ENCODE measurements at places on chromosomes 6 and 20. TPM values are rescaled to one million over a fixed set of nuclear protein-coding genes. Genes with fewer than 3 reads are reported as not detected.

CCM2L gene
- total RNA-seq: 4.8 TPM

GSTA3 gene
- total RNA-seq: not detected

SLC25A27 gene
- 49.0 TPM for total RNA-seq

TPBG gene
- total RNA-seq: 20.4 TPM

MACROD2 gene
- 58.1 TPM for total RNA-seq

OOEP gene
- not detected for total RNA-seq

LY6G6C gene
- total RNA-seq: not detected

RNF144B gene
- 3.3 TPM for total RNA-seq

TPD52L2 gene
- 33.1 TPM for total RNA-seq

OR2B6 gene
- not detected for total RNA-seq

LY6G6F gene
- total RNA-seq: 0.36 TPM

CPNE5 gene
- total RNA-seq: 6.9 TPM

C4B gene
- 8.6 TPM for total RNA-seq

OPRM1 gene
- total RNA-seq: 15.9 TPM

SOBP gene
- total RNA-seq: 30.9 TPM

CAGE1 gene
- total RNA-seq: 0.18 TPM

GNRH2 gene
- total RNA-seq: not detected

DNA sequence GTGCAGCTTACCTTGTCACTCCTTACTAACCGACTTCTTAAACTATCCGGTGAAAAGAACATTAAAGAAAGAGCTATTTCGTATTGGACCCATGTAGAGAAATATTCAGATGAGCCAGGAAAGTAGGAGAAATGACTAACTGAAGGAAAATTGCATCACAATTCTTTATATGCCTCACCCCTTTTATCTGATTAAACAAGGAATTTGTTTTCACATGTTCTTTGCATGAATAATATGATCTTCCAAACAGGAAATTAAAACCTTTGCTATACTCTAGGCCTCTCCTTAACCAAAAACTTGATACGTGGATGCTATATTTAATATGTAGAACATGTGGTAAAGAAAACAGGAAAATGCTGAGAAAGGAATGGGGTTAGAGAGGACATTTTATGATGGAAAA is 41.9 kb upstream of the LRRC1 start:
- DNase-seq: no peak

DNA sequence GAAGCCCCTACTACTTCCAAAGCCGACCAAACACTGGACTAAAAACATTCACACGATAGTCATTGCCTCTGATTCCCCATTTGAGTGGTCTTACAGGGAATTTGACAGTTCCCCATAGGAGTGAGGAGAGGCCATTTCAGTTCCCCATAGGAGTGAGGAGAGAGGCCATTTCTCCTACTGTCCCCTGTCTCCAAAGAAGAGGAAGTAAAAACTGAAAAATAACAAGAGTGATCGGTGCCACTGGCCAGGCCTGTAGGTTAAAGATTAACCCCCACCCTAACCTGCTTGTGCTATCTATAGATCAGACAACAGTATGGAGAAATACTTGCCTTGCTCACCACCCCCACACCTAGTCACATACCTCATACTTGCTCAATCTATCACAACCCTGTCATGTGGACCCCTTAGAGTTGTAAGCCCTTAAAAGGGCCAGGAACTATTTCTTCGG is 204.0 kb upstream of the MOCS1 start:
- no peak for DNase-seq

DNA sequence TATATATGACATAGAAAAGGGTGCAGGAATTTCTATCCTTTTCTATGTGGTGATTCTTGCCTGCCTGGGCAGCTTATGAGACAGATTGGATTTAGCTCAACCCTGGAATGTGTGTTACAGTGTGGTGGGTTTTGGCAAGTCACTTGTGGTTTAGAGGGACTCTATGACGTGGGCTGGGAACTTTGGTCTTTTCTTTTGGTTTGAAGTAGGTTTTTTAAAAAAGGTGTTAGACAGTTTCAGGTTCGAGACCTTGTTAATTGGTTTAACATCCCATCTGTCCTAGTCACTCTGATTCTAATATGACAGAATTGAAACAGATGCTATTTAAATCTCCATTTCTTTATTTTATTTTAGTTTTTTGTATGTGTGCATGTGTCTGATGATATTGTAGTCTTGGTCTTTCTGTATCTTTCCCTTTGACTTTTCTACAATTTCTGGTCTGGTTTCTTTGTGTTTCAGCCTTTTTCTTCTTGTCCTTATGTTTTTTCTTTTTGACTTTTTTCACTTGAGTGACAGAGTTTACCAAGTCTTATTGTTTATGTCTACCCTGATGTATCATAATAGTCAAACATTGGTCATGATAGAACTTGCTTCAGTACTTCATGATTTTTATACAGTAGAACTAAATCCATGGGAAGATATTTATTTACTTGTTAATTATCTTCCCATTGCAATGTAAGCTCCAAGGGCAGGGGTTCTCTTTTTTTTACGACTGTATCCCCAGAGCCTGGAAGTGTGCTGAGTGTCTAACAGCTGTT is 174.3 kb downstream of the CDKAL1 start:
- DNase-seq: no peak

- DNase-seq: no peak
Measured at GRCh38 chr6:136024711-136025110, 173.2 kb downstream of the PDE7B start.

GRCh38 chr6:119147101-119148053 is 68.9 kb upstream of the FAM184A start:
- no peak for DNase-seq

- no peak for DNase-seq
Measured at GRCh38 chr20:32807706-32808105, 12.0 kb upstream of the MAPRE1 start.

DNA sequence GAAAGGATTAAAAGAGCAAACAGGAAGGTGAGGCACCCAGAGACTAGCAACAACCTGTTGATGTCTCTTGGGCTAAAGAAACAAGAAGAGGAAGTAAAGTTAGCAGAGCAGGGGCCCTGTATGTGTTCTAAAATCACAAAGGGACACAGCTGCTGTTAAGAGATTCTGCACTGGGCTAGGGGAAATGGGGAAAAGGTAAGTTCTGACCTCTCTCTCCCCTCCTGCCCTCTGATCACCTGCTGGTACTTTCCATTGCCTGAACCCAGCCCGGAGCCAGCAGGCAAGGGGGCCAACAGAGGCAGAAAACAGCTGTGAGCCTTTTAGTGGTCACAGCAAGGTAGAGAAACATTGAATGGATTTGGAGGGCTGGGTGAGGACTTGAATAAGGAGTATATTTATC is 13.5 kb upstream of the CNR1 start:
- DNase-seq: no peak

DNA sequence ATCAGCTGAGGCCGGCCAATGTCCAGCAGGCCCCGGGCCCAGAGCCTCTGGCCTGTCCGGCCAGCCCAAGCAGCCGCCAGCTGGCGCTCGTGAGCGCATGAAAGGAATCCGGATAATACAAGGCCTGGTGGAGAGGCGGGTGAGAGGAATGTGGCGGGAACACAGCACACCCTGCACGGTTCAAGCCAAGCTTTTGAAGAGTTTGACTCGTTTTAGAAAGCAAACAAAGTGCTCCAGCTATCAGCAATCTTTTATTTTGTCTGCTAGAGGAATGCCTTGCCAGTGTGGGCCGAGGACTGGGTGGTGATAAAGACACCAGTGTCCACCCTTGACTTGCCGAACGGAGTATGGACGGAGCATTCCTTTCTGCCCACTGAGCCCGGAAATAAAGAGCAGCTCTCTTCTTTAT is 9.3 kb upstream of the NEDD9 start:
- no peak for DNase-seq

DNA sequence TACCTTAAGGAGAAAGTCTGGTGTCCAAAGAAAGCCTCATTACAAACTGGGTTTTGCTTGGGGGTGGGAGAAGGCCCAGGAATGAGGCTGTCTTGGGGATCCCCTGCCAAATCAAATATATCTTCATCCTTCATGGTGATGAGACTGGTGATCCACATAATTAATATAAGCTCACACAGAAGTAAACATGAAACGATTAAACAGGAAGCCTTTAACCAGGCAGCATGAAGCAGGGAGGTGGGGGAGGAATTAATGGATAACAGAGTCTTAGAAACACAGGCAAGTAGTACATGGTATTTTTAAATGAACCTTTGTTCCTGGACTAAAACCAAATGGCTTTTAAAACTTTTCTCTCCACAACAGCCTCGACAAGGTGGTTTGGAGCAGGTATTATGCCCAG is 437.5 kb downstream of the TFAP2A start:
- no peak for DNase-seq

GRCh38 chr20:9458138-9458796 is 56.1 kb upstream of the LAMP5 start:
- no peak for DNase-seq

DNA sequence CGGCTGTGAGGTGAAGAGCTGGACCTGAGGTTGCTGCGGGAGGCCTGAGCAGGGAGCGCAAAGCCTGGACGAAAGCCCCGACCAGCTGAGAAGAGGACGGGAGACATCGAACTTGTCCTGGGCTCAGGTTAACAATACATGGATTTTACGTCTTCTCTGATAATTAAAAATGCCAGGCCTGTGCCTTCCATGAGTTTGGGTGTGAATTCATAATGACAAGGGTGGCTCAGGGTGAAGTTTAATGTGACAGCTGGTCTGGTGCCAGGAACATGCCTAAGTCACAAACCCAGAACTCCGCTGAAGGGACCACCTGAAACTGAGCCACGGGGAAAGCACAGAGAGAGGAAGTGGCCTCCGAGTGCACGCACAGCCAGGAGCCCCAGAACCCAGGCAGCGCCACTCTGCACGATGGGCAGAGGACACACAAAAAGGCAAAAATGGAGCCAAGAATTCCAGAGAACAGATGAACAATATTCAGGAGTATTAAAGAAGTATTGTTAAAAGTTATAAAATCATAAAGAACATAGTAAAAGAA is 150.1 kb upstream of the RPS6KA2 start:
- no peak for DNase-seq

DNA sequence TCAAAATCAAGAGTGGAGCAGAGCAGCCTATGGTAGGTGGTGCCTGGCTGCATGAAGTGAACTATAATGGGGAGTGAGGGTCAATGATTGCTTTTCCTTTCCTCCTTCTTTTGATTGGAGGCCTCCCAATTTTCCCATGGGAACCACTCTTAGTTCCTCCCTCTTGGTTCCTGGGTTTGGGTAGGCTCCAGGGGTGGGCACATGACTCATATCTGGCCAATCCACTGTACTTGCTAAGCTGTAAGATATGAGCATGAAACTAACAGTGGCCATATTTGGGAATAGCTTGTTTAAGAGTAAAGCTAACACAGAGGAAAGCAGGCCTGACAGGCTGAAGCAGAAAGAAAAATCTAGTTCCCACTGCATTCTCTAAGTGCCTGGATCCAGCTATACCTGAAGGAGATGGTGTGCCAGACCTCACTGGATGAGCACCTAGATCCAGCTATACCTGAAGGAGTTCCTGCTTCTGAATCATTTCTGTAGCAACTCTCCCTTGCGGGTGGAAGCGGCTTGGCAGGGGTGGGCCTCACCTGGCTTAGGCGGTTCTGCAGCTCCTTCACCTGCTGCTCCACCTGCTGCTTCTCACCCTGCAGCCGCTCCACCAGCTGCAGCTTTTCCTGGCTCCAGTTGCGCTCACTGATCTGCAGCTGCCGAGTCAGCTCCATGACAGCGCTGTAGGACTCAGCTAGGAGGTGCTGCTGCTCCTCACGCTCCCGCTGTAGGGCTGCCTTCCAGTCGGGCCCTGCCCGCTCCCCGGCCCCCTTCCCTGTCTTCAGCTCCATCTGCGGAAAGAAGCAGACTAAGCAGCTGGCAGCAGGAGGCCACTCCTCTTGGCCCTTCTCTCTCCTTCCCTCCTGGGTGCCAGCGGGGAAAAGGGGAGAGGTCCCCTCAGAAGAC is 29.0 kb upstream of the DSN1 start:
- no peak for DNase-seq

DNA sequence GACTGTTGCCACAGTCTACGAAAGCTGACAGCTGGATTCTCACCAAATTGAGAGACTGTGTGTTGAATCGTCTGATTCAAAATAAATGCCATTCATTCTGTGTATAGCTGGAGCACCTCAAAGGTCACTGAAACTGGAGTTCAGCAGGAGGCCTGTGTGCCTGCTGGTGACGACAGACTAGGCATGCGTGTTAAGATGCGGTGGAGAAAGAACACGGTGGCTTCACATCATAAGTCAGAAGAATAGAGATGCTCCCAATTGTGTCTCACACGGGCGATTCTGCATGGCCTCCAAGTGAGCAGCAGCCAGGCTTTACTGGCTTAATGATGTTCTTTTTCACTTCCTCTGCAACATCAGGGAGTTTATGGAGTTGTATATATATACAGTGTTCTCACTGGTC is 32.3 kb downstream of the SNHG17 start:
- DNase-seq: no peak

DNA sequence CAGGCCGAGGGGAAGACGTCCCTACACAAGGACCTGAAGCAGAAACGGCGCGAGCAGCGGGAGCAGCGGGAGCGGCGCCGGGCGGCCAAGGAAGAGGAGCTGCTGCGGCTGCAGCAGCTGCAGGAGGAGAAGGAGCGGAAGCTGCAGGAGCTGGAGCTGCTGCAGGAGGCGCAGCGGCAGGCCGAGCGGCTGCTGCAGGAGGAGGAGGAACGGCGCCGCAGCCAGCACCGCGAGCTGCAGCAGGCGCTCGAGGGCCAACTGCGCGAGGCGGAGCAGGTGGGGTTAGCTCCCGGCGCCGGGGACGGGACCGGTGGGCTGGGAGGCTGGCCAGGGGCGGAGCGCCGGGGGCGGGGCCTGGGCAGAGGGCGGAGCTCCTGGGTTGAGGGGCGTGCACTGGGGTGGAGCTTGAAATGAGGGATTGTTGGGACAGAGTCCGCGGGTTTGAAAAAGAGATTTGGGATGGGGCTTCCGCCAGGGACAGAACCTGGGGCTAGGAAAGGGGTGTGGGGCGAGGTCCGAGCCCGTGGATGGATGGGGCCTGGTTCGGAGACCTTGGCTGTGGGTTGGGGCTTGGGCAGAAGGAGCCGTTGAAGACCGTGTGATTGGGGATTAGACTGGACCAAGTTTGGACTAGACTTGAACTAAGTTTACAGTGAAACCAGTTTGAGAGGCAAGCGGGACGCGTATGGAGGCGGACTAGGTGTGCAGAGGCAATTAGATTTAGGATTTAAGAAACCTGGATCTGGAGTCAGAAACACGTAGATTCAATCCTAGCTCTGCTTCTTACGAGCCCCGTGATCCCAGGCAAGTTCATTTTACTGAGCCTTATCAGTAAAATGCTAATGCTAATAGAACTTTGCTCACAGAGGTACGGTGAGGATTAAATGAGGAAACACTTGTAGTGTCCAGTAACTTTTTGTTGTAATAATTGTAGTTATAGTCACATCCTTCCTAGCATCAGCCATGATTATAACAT is 20.9 kb downstream of the DEF6 start:
- peak; percentile 91 for DNase-seq

DNA sequence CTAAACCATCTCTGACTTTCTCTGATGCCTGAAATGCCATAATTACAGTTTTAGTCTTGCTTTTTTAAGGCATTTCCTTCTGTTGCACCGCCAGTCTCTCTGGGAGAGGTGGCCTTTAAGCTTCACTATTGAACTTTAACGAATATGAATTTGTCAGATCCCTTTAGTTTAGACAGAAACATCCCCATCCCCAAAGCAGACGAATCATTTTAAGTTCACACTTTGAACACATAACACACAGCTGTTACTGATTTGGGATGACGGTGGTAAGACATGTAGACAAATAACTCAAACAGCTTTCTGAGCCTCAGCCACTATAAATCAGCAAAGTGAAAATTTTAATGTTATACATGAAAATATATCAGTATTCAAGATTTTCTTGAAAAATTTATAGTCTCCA is 7.2 kb upstream of the IPCEF1 start:
- DNase-seq: no peak

Data from cerebellum (tissue), 4 donors.